Left cardiac atrium (tissue), 4 donors: ENCODE measurements at places on chromosomes 4 and X. TPM values are rescaled to one million over a fixed set of nuclear protein-coding genes. Genes with fewer than 3 reads are reported as not detected.

DNA sequence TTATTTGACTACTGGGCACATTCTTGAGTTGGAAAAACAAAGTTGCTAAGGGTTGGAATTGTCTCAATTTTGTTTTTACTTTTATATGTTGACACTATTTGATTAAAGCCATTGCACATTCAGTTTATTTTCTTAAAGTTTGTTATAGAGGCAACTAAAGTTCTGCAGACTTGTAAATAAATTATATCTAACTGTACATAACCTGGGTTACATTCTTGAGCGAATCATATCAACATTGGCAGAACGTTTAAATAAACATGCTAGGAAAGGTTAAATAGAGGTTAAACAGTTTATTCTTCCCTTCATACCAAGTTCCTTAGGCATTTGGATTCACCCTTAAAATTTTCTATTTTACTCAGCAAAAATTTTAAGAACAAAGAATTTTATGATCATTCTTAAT, 74.5 kb downstream of the UCHL1 start:
- no peak for DNase-seq

GRCh38 chr4:47390428-47391125, 72.9 kb downstream of the COMMD8 start:
- DNase-seq, result no peak

GRCh38 chr4:80367737-80368136, 32.2 kb downstream of the CFAP299 start:
- no peak for DNase-seq

DNA sequence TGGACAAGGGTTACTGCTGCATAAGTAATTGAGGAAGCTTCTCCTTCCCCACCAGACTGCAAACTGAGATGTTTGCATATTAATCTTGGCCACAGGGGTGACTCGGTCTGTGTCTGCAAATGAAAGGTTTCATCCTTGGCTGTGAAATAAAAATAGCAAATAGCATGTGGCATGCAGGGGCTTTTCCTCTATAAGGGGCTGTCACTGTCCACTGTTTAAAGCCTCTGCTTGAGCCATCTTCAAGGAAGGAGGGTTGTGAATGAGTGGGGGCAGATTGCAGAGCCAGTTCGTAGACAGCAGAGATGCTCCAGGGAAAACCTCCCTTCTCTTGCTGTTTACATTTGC, 33.3 kb downstream of the TMSB4X start:
- DNase-seq, result no peak

GRCh38 chrX:68826113-68826980, 2.5 kb upstream of the EFNB1 start:
- DNase-seq, result no peak

GRCh38 chr4:4693258-4693657, 151.4 kb upstream of the STX18 start:
- no peak for DNase-seq

DNA sequence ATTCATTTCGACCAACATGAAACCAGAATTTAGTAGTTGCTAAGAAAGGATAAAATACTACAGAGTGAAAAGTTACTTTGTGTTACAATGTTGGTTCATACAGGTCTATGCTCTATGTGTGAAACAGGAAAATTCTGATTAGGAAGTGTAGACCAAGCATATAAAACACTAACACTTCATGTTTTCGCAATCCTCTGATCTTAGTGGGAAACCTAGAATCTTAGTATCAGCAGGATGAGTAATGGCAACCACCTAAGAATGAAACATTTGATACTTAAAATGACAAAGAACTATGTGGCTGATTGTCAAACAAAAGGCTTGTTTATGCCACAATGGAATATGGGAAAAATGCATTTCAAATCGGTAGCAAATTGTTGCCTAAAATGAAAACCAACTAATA, 116.1 kb downstream of the AMMECR1 start:
- no peak for DNase-seq

- no peak for DNase-seq
Observed at GRCh38 chr4:26583538-26583864, 383 bp upstream of the TBC1D19 start.

- DNase-seq, result no peak
Observed at GRCh38 chr4:163701916-163702315, 207.4 kb downstream of the TMA16 start.

DNA sequence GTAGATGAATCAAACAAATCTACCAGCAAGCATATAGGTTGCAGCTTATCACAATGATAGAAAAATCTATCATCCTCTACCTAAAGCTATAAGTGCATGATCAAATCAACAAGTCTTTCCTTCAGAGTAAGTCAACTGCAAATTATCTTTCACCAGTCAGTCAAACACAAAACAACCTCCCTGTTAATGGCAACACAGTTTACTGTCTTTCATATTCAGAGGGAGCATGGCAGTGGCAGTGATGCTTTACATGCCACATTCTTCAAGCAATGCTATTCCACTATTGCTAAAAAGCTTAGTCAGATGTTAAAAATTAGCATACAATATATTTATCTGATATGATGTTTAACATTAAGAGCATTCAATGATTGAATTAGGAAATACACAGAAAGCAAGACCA, 245.1 kb upstream of the KLHL4 start:
- DNase-seq, result no peak

DNA sequence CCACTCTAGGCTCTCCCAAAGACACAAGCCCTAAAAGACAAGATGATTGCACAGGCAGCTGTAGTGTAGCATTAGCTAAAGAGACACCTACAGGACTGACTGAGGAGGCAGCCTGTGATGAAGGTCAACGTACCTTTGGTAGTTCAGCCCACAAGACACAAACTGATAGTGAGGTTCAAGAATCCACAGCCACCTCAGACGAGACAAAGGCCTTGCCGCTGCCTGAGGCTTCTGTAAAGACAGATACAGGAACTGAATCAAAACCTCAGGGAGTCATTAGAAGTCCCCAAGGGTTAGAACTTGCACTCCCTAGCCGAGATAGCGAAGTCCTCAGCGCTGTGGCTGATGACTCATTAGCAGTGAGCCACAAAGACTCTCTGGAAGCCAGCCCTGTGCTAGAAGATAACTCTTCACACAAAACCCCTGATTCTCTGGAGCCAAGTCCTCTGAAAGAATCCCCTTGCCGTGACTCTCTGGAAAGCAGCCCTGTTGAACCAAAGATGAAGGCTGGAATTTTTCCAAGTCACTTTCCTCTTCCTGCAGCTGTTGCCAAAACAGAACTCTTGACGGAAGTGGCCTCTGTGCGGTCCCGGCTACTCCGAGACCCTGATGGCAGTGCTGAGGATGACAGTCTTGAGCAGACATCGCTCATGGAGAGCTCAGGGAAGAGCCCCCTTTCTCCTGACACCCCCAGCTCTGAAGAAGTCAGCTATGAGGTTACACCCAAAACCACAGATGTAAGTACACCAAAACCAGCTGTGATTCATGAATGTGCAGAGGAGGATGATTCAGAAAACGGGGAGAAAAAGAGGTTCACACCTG, 306.3 kb downstream of the ANK2 start:
- peak; percentile 53 for DNase-seq

GRCh38 chrX:135973025-135973547, 702 bp downstream of the MMGT1 start:
- no peak for DNase-seq

The ITIH6 gene
- not detected for total RNA-seq

The ASB11 gene
- 65.9 TPM for total RNA-seq

The PLAC8 gene
- 2.9 TPM for total RNA-seq

The ZNF674 gene
- 2.7 TPM for total RNA-seq

The PPARGC1A gene
- total RNA-seq, result 75.4 TPM

The FAT4 gene
- 12.3 TPM for total RNA-seq

The PAGE1 gene
- not detected for total RNA-seq
